ENCODE measurements at places on chromosomes 6 and 20.

- no peak for DNase-seq
These were observed 128.4 kb upstream of the NOX3 start for GRCh38 chr6:155584006-155584405.

GRCh38 chr6:106666282-106667021 is 37.1 kb downstream of the QRSL1 start:
- peak; percentile 51 for DNase-seq

DNA sequence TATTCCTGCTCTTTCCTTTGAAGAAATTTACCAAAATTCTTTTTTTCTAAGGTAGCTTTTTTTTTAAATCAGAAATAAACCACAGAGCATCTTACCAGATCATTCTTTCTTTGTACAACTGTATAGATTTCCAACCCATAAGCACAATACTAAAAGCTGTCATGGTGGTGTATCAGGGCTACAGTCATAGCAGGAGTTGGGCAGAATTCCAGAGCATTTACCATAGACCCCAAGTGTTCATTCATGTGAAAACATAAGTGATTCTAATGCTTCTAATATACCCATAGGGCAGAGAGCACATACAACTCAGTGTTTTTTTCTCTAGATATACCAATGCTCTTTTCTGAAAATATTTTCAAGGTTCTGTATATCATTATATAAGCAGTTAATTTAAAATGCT is 392.5 kb downstream of the FRK start:
- no peak for DNase-seq

DNA sequence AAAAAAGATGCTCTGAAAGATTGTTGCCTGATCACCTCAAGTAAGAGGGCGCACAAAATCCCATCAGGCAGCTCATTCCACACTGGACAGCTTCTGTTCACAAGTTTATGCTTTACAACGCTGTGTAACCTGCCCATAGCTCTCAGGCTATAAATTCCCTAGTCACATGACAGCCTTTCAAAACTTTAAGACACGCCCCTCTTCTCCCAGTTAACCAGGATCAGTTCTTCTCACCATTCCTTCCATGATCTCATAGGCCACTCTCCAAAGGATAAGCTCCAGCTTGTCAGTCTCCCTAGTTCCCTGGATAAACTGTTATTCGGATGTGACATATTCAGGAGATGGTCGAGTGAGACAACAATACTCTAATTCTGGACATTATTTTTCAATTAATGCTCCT is 15.0 kb downstream of the ADNP start:
- no peak for DNase-seq

DNA sequence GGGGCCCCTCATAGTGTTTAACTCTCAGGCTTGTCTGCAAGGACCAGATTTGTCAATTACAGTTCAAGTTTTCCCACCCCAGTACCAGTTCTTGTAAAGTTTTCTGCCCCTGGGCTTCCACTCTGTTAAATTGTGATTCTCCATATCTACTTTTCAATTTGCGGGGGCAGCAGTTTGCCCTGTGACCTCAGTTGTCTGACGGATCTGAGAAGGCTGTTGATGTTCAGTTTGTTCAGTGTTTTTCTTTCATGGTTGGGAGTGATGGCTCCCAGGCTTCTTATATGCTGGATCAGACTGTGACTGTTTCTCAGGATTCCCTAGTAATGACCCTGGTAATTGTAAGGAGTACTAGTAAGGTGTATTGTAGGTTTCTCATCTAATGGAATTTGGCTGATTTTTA is 101.0 kb upstream of the GGTLC1 start:
- no peak for DNase-seq

DNA sequence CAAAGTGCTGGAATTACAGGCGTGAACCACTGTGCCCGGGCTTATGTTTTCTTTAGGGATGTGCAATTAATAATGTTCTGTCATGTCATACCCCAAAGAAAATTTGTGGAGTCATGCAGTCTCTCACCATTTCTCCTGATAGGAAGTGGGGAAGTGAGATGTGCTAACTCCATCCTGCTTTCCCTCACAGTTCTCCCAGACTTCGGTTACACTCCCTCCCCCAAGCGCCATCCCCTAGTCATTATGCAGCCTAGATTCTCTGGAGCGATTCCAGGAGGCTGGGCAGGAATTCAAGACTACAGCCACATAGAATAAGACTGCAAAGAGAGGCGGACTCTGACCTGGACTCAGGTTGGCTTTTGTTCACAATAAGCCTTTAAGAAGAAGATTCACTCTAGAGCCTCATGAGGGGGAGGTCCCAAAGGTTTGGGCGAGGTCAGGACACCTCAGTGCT is 271.4 kb downstream of the ALDH8A1 start:
- no peak for DNase-seq

DNA sequence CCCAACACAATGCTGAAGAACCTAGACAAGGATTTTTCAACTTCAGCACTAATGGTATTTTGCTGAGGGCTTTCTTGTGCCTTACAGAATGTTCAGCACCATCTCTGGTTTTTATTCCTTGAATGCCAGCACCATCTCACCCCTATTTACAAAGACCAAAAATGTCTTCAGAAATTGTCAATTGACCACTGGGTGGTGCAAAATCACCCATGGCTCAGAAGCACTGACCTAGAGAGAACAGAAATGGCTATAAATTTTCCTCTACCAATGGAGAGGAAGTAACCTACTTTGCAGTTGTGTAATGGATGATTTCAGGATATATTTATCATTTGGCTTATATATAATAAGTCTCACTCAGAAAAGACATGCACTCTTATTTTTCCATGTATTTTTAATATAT is 431.0 kb upstream of the IRAK1BP1 start:
- DNase-seq = peak; percentile 57

GRCh38 chr6:42436825-42437224 is 14.9 kb downstream of the TRERF1 start:
- no peak for DNase-seq

- DNase-seq = peak; percentile 84
These were observed 482 bp downstream of the DDR1 start for GRCh38 chr6:30884521-30885480.

Data from endodermal cell (in vitro differentiated cells).